Stimulated activated CD8-positive, alpha-beta memory T cell treated with anti-CD3 and anti-CD28 coated beads, Interleukin-15, amount 100 ng/mL, for 4 hours (primary cell): ENCODE measurements at places on chromosomes 11 and 22.

- no peak for DNase-seq
Observed at GRCh38 chr11:113674397-113674685, 31.8 kb downstream of the TMPRSS5 start.

DNA sequence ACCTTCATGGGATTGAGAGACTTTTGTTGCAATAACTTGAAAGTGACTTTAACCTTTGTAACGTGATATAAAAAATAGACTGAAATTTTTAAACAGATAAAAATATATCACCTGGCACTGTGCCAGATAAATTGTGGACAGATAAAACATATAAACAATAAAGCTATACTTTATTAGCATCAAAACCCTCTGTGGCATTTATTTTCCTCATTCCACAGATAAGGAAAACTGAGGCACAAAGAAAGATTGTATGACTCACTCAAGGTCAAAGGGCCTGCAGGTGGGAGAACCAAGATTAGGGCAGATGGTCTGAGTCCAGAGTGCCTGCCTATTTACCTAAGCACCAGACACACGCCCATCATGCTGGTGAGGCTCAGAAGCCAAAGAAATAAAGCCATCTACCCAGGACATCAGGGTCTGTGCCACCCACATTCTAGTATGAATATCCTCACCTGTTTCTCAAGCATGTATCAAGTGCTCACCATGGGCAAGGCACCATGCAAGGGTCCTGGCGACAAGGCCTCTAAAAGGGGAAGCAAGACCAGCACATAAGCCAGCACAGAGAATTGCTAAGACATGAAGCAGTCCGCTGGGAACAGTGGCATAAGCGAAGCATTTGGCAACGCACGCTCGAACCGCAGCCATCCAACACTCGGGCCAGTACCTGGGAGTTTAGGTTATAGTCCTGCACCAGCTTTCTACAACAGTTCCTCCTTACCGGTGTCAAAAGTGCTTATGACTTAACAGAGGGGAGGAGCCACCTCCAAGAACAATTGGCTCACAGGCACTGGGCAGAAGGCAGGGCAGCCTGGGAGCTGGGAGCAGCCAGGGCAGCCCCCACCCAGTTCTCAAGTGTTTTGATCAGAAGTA lies 17.6 kb downstream of the MYH9 start:
- DNase-seq, result no peak

DNA sequence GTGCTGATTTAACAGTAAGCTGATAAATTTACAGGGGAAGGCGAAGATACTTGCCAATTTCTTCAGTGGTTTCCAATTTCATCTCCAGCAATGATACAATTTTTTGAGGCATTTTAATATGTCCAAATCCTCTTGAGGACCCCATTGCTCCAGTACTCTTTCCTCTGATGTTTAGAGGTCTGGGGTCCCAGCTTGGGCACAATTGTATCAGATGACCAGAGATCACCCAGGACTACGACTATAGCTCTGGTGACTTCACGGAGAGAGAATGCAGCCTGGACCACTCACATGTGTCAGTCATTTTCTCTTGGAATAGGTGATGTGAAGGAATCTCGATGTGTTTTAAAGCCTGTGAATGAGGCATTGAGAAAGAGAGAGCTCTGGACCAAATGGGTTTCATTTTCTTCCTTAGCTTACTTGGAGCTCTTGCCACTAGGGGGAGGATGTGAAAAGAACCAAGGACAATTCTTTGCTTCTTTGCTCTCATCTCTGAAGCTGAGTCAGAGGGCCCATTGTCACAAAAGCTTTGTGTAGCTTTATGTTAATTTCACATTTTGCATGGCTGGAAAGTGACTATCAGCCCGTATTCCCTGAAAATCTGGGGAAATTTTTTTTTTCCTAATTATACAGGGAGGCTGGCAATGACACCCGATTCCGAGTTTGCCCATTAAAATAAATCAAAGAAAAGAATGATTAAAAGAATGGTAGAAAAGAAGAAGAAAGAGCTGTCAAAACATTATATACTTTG lies 6.7 kb upstream of the CCDC90B start:
- no peak for DNase-seq

DNA sequence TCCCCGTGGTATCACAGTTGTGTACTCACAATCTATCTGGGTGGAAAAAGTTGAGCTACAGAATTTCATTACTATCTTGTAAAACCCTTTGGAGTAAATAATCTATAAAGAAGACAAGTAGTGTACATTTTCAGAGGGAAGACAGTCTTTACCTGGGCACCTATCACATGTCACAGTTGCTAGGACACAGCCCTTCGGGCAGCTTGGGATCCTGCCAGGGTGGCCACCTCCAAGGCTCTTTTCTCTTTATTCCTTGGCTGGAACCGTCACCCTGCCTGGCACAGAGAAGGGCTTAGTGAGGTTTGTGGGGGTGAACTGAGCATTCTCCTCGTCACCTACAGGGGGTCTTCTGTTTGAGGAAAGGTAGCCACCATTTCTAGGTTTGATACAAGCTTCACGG lies 23.6 kb downstream of the LRRC74B start:
- DNase-seq, result no peak
